GM13976 (cell line): ENCODE measurements at places on chromosomes 7 and 10.

- peak; percentile 55 for DNase-seq
Observed at GRCh38 chr10:18312374-18313139, 172.3 kb downstream of the CACNB2 start.

DNA sequence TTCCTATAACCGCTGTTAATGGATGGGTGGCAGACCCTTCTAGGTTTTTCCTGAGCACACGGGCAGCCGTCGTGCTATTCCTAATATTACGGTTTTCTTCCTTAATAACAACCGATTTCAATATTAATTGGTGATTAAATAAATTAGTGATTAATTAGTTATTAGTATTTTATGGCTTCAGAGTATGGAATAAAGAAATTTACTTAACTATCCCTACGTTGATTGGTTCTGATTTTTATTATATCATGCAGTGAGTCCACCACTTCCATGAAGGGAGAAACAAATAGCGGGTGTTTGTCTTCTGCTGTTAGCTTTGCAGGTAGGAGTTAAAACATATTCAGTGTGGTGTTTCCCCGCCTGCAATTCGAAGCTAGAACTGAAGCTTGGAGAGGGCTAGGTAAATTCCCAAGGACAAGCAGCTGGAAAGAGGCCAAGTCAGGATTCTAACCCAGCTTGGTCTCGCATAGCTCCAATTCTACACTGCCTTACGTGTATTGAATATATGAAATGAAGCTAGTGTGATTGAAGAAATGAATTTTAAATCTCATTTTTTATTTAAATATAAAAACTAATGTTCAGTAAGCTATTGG is 928 bp upstream of the CSTF2T start:
- DNase-seq, result no peak

DNA sequence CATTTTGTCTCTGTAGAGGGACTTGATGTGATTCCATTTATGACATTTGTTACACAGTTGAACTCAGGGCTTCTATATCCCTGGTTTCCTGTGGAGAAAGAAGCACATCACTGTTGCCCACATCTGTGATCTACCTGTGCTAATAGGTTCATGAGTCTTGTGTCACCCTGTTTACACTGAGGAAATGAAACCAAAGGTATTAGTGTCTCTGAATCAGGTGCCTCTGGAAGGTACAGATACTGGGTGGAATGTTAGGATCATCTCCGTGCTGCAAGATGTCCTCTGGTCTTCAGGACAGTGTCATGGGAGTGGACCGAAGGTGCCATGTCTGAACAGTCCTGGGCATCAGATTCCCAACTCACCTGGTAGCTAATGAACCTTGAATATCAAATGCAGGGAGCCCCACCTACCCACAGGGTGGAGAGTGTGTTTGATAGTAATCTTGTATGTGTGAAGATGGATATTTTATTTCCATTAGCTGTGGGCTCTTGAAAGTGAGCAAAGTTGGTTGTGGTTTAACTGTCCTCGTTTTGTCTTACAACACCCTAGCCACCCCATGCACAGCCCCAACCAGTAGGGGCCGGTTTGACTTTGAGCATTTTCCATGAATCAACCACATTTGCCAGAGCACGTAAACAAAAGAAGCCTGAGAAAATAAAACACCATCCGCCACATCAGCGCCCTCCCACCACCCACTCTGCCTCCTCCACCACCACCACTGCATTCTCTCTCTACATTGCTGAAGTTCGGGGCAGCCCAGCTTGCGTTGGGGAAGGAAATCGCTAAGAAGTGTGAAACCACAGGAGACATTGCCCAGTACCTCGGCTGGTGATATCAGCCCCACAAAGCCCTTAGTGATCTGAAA is 40.7 kb downstream of the TARP start:
- DNase-seq, result peak; percentile 68

DNA sequence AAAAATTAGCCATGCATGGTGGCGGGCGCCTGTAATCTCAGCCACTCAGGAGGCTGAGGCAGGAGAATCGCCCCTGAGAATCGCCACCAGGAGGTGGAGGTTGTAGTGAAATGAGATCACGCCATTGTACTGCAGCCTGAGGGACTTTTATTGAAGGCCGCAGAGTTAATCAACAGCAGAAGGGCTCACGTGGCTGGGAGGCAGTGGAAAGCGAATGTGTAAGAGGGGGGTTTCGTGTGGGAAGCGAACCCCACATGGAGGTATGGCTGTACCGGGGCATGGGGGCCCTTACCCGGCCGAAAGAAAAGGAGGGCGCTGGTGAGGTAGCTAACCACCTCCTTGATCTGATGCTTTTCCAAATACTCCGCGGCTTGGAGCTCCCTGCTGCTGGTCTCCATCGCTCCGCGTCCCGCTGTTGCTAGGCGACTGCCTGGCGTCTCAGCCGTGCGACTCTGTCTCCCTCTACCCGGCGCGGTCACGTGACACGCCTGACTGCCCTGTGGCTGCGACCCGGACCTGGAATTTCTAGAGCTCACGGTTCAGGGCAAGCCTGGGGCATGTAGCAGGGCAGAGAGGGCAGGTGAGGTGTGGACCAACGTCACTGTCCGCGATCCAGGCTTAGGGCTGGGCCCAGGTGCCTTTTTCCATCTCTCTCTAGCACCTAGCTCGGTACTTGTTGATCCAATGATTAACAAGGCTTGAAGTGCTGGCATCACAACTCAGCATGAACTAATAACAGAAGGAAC is at the start of gene EFCAB10:
Gene EFCAB10, minus strand, starts transcription at position 428 of the 746 bp plus-strand sequence. Its CDS starts 30 bp downstream, at position 398.
- DNase-seq, result peak; percentile 71

- no peak for DNase-seq
Observed at GRCh38 chr10:21284301-21284700, 241.2 kb downstream of the SKIDA1 start.

- peak; percentile 60 for DNase-seq
Observed at GRCh38 chr10:86678999-86679792, 10.9 kb downstream of the LDB3 start.

DNA sequence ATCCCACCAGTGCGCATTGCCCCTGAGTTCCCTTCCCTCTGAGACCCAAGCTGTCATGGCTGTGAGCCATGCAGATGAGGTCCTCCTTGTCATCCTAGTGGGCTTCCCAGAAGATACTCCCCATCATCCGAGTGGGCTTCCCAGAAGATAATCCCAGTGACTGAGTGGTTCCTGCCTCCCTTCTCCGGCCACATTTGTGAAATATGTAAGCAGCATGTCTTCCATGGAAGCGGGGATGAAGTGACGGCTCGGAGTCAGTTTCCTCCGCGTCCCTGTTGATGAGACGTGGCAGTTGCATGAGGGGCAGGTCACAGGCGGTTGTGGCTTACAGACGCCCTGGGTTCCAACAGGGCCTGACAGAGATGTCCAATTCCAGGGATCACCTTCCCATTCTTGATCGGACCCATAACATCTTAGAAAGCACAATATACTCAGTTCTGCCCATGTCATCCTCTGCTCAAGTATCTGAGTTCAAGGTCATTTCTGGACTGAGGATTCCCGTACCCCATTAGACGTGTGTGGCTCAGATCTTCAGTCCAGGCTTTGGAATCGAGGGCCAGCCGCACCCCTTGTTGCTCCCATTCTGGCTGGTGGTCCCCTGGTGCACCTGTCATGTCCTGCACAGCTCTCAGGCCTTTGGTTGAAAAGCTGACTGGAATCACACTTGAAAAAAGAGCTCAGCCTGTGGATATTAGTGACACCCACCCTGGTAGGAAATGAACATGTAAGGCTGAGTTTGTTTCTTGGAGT is 166.9 kb downstream of the PTPRN2 start:
- DNase-seq, result no peak

DNA sequence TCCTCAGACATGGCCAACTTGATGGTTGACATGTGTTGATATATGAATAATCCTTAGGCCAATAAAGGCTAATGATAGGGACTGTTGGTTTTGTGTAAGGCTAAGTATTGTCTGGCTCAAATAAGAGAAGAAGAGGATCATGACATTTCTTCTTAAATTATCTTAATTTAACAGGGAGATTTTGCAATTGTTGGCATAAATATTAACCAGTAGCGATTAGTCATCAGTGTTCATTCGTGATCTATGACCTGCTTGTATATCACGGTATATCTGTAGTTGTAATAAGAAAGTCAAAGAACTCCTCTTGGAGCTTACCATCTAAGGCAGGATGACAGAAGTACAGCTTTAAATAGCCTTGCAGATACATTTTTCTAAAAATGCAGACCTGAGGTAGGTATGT is 196.4 kb downstream of the CREB5 start:
- no peak for DNase-seq

GRCh38 chr7:2721842-2722241 is 33.8 kb downstream of the AMZ1 start:
- no peak for DNase-seq

GRCh38 chr10:19200211-19200610 is 151.6 kb downstream of the MALRD1 start:
- DNase-seq, result no peak

DNA sequence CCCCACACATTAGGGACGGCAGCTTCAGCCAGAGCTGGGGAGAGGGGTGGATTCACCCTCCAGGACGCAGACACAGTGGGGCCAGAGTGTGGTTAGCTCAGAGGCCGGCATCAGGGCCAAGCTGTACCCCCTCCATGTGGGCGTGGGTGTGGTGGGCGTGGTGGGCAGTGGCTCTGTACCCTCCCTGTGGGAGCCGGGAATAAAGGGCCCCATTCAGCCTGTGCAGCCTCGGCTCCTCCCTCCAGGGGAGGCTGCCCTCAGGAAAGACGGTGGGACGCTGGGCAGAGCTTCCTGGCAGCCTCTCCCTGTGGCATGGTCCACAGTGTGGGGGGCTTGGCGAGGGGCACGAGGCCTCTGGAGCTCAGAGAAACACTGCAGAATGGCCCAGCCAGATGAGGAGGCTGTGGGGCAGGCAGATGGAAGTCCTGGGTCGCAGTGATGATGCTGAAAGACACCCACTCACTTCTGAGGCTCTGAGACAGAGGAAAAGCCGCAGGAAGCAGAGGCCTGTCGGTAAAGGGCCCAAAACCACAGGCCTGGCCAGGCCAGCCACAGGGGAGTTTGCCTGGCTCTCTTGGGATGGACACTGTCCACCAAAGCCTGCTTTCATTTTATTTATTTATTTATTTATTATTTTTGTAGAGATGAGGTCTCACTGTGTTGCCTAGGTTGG is 108.0 kb downstream of the SH3PXD2A start:
- DNase-seq, result no peak

DNA sequence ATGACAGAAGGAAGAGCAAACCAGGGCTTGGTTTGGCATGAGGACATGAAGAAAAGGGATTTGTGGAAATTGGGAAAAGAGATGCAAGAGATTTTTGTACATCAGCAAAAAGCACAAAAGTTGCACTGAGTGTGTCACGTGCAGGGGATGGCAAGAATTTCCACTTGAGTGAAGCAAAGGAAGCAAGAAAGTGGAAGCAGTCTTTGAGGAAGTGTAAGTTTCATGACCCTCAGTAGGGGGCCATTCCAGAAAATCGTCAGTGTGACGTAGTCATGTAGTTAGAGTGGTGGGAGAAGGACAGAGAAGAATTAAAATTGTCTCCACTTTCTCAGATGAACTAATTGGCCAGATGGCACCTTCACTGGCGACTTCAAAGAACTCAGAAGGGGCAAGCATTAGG is 123.3 kb upstream of the FZD1 start:
- DNase-seq, result no peak

DNA sequence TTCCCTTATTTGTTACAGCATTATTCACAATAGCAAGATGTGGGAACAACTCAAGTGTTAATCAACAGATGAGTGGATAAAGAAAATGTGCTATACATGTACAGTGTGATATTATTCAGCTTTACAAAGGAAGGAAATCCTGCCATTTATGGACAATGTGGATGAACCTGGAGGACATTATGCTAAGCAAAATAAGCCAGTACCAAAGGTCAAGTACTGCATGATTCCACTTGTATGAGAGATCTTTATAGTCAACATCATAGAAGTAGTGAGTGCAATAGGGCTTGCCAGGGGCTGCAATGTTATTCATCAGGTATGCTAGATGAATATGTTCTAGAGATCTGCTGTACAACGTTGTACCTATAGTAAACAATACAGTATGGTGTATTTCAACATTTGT is 138.5 kb upstream of the AGR3 start:
- no peak for DNase-seq

- no peak for DNase-seq
Observed at GRCh38 chr7:135368416-135369186, 135.0 kb downstream of the STRA8 start.
